Activated CD4-positive, alpha-beta memory T cell treated with anti-CD3 and anti-CD28 coated beads for 36 hours (primary cell): ENCODE measurements at places on chromosomes 2 and 18.

GRCh38 chr18:6257950-6258349 lies 156.8 kb downstream of the L3MBTL4 start:
- no peaks in the 10 kb centered on the region for H3K27me3 ChIP-seq
- no peaks in the 10 kb centered on the region for H3K4me1 ChIP-seq
- no peak for DNase-seq
- H3K36me3 ChIP-seq = no peaks in the 10 kb centered on the region

- no peaks in the 10 kb centered on the region for H3K36me3 ChIP-seq
- H3K27me3 ChIP-seq = no peaks in the 10 kb centered on the region
- H3K4me3 ChIP-seq = no peak overlapping the region
- no peak for DNase-seq
Observed at GRCh38 chr2:195575879-195576401, 81.1 kb upstream of the SLC39A10 start.

DNA sequence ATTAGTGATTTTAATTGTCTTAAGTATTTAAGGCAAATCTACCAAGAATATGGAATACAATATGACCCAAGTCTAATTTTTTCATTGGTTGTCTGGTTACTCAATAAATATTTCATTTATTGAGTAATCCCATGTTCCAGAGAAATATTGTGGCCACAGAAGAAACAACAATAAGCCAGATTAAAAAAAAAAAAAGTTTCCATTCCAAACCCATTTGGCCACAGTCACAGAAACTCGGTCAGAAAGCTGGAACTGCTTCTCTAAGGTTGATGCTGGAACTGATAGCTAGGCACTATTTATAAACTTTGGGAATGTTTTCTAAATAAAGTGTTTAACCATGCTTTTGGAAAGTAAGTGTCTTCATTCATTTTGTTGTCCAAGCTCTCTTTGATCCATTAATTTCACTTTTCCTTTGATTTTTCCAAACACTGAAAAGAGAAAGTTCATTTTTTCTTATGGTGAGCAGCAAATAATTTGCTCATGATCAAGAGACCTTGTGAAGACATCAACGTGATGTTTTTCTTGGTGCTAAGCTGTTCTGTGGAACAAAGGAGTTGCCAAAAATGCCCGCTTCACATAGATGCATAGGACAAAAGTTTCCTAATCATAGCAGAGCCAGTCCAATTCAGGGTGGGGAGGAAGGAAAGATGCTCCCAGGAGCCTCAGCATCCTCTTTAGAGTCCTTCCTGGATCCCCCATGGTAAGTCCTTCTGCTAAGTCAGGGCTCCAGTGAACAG lies 72.1 kb upstream of the CCBE1 start:
- H3K4me1 ChIP-seq = no peaks in the 10 kb centered on the region
- DNase-seq = no peak
- H3K36me3 ChIP-seq = no peaks in the 10 kb centered on the region
- H3K27ac ChIP-seq = no peak overlapping the region
- H3K27me3 ChIP-seq = peaks cover 10% of the 10 kb centered on the region

- peaks cover 8% of the 10 kb centered on the region for H3K27me3 ChIP-seq
- no peak overlapping the region for H3K4me3 ChIP-seq
- no peak for DNase-seq
Observed at GRCh38 chr2:223048519-223048918, 3.5 kb upstream of the KCNE4 start.

GRCh38 chr2:144334551-144334950 lies 185.4 kb downstream of the ZEB2 start:
- H3K4me3 ChIP-seq = no peak overlapping the region
- DNase-seq = no peak
- peaks cover 5% of the 10 kb centered on the region for H3K36me3 ChIP-seq
- no peaks in the 10 kb centered on the region for H3K27me3 ChIP-seq
- peaks cover 28% of the 10 kb centered on the region for H3K4me1 ChIP-seq

DNA sequence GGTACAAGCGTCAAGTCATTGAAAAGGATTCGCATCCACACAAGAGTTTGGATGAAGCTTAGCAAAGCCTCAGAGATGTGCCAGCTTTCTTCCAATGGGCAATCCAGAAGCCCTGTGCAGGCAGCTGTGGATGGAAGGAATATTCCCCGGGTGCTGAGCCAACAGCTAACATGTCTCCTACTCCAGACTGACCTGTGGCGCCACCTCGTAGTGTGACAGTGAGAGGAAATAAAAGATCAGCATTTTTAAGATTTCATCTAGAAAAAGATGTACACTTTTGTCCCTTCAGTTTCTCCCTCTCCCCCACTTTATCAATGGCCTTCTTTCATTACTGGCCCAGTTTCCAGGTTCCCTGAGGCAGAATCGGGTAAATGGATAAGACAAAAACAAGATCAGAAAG lies 48.9 kb upstream of the SPATS2L start:
- no peak overlapping the region for H3K27ac ChIP-seq
- H3K4me3 ChIP-seq = no peak overlapping the region
- peaks cover 3% of the 10 kb centered on the region for H3K27me3 ChIP-seq
- no peaks in the 10 kb centered on the region for H3K36me3 ChIP-seq
- no peak for DNase-seq

DNA sequence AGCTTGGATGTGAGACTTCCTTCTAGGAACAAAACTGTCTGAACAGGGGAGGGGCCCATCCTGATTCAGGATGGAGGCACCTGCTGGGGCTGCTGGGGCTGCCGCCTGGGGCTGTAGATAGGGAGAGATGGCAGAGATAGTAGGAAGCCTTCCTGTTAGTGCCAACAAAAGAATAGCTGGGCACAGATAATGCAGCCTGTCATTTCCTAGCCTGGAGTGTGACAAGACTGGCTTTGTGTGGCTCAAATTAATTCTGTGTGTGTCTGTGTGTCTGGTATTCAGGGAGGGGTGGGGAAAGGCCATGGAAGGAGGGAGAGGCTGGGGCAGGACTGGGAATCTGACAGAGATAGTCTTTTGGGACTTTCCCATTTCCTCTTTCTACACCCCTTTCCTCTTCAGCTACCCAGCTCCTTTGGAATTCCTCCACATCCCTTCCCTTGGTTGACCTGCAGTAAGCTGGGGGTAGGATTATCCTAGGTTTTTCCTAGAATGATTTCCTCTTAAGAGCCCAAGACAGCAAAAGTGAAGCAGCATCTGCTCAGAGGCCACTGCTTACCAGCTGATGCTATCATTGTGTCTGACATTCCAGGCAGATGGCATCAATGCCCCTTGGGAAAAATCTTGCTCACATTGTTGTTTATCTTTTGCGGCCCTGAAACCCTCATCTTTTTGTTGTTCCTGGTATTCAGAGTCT lies 144.9 kb upstream of the LHCGR start:
- DNase-seq = no peak
- H3K4me1 ChIP-seq = no peaks in the 10 kb centered on the region
- H3K4me3 ChIP-seq = no peak overlapping the region
- H3K27ac ChIP-seq = no peak overlapping the region

- no peaks in the 10 kb centered on the region for H3K36me3 ChIP-seq
- H3K4me3 ChIP-seq = no peak overlapping the region
- H3K27me3 ChIP-seq = peaks cover 5% of the 10 kb centered on the region
- no peak for DNase-seq
- no peaks in the 10 kb centered on the region for H3K4me1 ChIP-seq
Observed at GRCh38 chr18:26432651-26433424, 115.5 kb downstream of the KCTD1 start.

- no peaks in the 10 kb centered on the region for H3K27me3 ChIP-seq
- peaks cover 3% of the 10 kb centered on the region for H3K36me3 ChIP-seq
- DNase-seq = no peak
- H3K27ac ChIP-seq = peak overlapping the region; percentile 4
Observed at GRCh38 chr2:37619959-37620300, 51.5 kb downstream of the CDC42EP3 start.

- no peak for DNase-seq
- H3K36me3 ChIP-seq = no peaks in the 10 kb centered on the region
- no peaks in the 10 kb centered on the region for H3K27me3 ChIP-seq
- H3K4me3 ChIP-seq = no peak overlapping the region
Observed at GRCh38 chr2:162400336-162400735, 56.4 kb downstream of the GCA start.
